IMR-90 (cell line): ENCODE measurements at places on chromosomes 4 and X. TPM values are rescaled to one million over a fixed set of nuclear protein-coding genes. Genes with fewer than 3 reads are reported as not detected.
A peak's percentile ranks its signal among the peaks of the same experiment; 100 is the strongest.

FGF13 gene
- total RNA-seq: under 0.01 and 0.18 TPM in 2 replicates

DNA sequence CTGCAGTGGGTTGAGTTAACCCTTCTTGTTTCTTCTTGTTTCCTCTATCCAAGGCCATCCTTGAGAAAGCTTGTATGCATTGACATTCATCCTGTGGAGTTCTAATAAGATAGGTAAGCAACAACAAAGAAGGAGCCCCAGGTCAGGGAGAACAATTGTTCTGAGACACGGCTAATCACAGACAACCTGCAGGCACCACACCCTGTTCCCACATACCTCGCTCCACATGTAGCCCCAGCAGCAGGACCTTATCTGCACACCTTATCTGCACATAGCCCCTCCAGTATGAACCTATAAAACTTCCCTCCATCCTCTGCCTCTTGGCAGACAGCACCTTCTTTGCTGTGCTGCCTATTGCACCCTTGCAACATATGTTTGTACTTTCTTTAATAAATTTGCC, 129.1 kb downstream of the MSL3 start:
- no peak for DNase-seq

- peak; percentile 45 for DNase-seq
Observed at GRCh38 chr4:145177906-145178538, 2.4 kb downstream of the OTUD4 start.

DNA sequence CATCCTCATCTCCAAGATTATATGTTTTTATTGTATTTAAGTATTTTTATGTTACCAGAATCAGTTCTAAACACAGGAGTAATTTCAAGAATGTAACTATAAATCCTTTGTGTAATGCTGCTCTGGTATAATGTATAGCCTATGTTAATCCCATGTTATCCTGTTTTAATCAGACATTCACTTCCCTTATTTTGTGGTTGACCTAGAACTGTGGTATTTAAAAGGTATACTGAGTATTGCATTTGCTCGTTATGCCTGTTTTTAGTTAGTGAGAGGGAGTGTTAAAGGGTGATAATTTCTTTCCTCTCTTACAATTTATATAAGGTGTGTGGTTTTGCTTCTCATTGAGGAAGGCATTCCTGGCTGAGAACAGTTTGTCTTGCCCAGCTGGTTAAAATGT, 26.2 kb downstream of the MTM1 start:
- no peak for DNase-seq

DNA sequence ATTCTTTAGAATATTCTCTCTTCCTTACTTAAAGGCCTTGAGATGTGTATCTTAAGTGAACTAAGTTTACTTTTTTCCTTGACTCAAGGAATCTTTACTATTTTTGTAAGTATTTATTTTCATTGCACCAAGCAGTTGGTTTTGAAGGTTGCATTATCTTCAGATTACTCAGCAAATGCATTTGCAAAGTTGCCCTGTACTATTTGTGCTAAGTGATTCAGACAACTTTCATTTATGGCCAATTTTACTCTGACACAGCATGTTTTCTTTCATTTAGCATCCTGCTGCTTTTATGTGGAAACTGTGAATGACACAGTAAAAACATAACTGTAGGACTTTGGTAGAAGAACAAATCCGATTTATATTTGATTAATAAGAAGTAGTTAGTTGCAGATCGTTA, 191.0 kb downstream of the CCSER1 start:
- DNase-seq: peak; percentile 90

- no peak for DNase-seq
Observed at GRCh38 chr4:175413561-175413960, 398.5 kb downstream of the GPM6A start.

DNA sequence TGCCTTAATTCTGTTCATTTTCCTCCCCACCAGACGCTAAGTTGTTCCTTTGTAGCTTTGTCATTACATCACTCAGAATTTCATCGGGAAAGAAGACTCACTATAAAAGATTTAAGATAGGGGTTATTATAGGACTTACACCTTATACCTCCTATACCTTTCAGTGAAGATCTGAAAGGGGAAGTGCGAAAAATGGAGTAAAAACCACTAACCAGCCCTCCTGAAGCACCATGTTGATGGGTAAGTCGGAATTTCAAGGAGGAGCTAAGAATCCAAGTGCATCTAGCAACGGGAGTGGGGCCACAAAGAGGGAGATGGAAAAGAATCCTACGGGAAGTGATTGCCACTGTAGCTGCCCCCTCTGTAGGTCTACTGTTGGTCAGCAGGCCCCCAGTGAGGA, 119.1 kb upstream of the H2AZ1 start:
- DNase-seq: no peak

DNA sequence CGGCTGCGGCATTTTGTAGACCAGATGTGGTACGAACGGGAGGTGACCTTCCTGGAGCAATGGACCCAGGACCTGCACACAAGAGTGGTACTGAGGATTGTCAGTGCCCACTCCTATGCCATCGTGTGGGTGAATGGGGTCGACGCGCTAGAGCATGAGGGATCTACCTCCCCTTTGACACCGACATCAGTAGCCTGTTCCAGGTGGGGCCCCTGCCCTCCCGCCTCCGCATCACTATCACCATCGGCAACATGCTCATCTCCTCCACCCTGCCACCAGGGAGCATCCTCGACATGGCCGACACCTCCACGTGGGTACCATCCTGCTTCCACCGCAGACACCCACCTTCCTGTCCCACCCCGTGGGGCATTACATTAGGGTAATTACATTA, 46.2 kb downstream of the SMARCA5 start:
- DNase-seq: no peak

DNA sequence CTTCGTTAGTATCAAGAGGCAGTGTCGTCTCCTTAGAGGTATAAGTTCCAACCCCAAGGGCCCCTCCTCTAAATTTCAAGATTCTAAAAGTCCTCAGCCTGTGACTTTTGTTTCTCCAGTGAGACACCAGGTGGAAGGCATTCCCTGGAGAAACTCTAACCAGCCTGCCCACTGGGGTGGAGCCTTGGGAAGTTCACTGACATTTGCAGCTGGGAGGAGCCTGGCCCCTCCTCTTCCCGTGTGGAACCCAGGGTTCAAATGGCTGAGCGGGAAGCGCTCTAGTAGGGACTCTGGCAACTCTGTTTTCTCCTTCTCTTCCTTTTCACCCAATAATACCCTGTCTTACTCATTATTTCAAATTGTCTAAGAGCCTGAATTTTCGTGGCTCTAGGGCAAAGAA, 325.0 kb downstream of the TLL1 start:
- DNase-seq: no peak

DNA sequence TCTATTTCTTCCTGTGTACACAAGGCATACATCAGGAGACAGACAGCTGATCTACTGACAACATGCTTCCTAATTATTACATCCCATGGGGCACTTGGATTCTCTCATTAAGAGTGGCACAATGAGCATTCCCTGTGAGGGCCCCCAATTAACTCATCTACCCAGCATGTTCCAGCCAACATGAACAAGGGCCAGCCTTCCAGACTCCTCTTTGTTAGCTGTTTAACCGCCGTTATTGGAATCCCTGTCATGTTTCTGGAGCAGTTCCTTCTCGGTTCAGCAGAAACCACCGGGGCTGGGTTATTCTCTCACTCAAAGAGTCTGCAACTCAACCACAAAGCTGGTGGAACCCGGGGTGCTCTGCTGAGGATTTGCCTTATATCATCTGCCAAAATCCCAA, 9.9 kb upstream of the GPM6B start:
- no peak for DNase-seq

DNA sequence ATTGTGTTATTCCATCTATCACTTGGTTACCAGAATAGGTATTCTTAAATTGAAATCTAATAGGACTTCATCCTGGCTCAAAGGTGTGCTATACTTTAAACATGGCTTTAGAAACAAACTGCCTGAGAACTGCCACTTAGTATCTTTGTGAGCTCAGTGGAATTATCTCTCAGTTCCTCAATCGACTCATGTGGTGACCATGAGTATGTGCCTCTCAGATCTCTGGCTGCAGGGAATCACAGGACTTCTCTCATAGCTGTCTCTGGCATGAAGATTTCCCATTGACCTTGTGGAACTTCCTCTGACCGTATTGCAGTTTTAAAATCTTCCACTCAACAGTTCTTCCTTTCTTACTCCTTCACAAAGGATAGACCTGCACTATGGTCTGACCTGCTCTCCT, 681.9 kb upstream of the BOD1L1 start:
- no peak for DNase-seq

HTT gene
- 14.3 and 16.1 TPM in 2 replicates for total RNA-seq

DNA sequence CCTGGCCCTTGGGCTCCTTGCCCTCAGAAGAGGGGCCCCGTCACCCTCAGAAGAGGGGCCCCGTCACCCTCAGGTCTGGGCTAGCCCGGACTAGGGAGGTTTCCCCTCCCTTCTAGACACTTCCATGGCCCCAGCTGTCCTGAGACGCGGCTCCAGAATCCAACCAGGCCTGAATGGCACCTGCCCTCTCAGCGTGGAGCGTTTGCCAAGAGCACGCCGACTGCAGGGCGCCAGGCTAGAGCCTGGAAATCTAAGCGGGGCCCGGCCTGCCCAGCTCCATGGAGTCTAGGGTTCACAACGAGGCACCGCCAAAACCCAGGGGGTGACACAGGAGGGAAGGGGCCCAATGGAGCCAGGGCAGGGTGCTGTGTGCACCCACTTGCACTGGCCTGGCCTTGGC, 7.8 kb upstream of the ATP2B3 start:
- no peak for DNase-seq

DNA sequence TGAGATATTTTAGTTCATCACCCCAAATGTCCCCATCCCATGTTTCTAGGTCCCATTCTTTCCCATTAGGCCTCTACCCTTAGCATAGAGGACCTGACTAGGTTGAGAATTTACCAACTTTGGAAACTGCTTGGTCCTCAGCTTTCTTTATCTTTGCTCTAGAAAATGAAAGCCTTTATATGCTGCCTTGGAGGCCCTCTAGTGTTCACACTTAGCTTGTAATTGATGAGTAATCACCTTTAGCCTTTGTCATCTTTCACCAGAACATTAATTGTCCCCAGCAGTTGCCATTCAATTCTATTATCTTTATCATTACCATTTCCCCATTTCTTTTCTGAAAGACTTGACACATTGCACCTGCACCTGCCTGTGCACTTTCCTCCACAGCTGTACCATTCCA, 589.2 kb upstream of the NR3C2 start:
- DNase-seq: peak; percentile 19

DNA sequence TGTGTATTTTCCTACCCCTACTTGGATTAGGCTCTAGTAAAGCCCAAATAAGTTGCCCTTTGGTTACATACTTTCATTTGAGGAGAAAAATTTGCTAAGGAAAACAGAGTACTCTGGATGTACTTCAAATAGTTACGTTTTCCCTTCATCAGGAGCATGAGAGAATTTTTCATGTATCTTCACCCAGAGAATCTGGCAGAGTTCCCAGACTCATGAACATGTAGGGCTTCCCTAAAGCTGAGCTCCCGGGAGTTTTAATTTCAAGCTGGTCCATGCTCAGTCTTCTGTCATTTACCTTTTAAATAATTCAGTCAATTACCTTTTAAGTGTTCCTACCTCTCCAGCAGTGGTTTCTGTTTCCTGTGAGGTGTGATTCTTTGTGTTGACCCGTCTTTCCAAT, 367.5 kb upstream of the GRID2 start:
- peak; percentile 6 for DNase-seq

DNA sequence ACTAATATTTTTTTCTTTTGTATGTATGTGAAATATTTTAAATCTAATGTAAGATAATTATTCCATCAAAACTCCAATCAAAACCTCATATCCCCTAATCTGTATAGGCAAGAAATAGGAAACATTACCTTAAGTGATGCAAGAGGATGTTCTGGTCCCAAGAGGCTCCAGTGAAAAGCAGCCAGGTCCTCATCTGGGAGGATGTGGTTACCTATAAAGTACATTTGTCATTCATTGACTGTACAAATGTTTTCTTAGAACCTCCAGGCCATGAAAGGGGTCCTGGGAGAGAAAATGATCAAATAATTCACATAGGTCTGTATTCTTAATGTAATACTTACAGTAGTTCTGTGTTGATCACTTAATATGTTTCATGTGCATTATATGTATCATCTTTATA, 25.5 kb downstream of the FAM120C start:
- DNase-seq: no peak

SPANXA2 gene
- not detected in 2 replicates for total RNA-seq

DNA sequence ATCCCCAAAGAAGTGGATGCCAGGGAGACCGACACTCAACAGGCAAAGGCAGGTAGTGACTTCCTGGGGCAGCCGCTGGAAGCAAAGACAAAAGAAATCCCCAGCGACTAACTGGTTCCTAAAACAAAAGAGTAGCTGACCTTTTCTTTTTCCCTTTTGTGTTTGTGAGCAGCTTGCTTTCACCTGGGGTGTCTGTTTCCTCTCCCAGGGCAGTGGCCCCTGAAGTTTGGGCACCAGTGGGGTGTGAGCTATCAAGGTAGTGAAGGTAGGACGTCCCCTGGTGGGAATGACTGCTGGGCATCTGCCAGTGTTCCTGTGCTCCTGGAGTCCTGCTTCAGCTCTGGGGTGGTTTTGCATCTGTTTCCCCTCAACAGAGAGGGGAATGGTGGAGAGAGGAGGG, 41.6 kb upstream of the STIM2 start:
- DNase-seq: no peak

TGIF2LX gene
- total RNA-seq: not detected in 2 replicates

MAP9 gene
- total RNA-seq: 6.6 and 9.2 TPM in 2 replicates

GRCh38 chr4:32775049-32775448, 2054.9 kb downstream of the PCDH7 start:
- no peak for DNase-seq
